ENCODE measurements at places on chromosomes 4 and X.

DNA sequence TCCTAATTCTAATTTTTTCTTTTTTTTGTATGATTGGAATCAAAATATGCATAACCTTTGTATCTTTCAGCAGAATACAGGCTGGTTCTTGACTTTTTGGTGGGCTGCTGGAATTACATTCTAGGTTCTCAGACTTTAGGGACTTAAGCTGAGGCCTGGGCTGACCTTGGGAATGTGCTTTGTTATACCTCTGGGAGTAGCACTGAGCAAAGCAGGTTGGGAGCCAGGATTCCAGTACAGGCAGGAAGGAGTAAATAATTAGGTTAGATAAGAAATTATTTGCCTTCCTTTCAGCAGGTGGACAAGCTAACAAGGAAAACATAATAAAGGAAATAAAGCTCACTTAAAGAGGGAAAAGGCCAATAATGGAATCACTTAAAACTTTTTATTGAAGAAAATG is 49.9 kb upstream of the SLC4A4 start:
- no peak for DNase-seq

- no peak for DNase-seq
Observed at GRCh38 chrX:9569876-9570301, 105.0 kb downstream of the TBL1X start.

DNA sequence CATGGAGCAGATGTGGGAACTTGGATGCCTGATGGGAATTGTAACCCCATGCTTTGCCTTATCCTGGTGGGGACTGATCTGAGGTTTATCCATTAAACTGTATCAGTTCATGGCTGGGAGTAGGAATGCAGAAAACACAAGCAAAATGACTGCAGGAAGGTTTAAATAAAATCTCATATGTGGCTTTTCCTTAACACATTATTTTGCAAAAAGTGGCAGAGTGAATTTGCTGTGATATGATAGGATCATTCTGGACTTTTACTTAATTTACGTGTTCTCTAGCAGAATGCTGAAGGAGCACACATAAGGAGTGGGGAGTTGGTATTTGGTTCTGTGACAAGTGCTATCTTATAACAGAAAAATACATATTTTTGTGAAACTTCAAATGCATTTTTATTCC is 34.8 kb downstream of the REPS2 start:
- DNase-seq = no peak

DNA sequence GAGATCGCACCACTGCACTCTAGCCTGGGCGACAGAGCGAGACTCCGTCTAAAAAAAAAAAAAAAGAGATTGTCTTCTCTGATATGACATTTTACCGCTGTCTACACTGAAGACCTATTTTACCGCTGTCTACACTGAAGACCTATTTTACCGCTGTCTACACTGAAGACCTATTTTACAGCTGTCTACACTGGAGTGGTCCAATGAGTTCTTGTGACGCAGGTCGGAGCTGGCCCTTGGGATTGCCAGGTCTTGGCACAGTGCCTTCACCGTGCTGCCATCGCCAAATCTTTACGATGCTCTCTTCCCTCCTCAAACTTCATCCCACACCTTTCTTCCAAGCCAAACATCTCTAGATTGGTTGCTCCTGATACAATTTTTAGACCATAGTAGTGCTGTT is 183.1 kb upstream of the FAT1 start:
- DNase-seq = no peak

DNA sequence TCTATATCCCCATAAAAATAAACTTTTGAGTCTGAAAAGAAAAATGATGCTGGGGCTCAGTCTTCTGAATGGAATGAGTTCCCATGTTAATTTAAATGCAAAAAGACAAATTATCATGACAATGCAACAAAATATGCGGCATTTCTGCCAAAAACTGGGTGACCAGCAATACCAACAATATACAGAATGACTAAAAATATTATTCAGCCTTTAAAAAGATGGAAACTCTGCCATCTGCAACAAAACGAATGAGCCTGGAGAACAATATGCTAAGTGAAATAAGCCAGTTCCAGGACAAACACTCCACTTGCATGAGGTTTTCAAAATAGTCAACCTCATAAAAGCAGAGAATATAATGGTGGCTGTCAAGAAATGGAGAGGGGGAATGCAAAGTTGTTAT is 558.5 kb downstream of the IL15 start:
- DNase-seq = no peak

DNA sequence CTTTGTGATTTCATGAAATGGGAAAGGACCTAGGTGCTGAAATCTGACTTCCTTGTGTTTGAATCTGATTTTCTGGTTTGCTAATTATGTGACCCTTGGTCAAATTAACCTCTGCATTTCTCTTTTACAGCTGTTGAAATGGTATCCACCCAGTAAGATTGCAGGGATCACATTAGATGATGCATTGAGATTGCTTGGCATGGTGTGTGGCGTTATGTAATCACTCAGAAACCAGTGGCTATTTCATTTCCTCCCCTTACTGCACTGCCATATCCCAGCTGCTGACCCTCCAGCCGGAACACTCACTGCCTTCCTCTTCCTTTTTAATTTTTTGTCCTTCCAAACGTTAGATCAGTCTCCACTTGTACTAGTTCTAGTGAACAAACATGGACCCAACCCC is 79.0 kb downstream of the KLHL8 start:
- DNase-seq = no peak

GRCh38 chr4:161991811-161992210 is 172.0 kb downstream of the FSTL5 start:
- DNase-seq = no peak

DNA sequence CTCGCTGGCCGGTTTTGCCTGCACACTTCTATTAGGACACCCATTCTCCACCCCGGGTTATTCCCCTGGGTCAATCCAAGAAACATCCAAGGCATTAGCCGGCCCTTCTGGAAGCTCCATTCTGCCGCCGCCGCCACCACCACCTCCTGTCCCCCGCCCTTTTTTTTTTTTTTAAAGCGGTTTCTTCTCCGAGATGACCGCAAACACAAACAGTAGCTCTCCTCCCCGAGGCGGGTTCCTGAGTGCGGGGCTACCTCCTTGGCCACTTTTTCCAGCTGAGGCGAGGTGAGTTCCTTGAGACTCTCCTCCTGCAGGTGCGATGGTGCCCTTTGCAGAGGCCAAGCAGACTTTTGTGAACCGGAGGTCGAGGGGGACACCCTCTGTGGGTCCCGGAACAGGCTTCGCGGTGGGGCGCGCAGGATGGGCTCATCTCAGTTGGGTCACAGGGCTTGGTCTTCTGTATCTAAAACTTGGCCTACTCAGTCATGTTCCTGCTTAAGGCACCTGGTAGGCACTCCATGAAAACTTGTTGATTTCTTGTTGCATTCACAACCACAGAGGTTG is 930 bp downstream of the NWD2 start:
- no peak for DNase-seq

DNA sequence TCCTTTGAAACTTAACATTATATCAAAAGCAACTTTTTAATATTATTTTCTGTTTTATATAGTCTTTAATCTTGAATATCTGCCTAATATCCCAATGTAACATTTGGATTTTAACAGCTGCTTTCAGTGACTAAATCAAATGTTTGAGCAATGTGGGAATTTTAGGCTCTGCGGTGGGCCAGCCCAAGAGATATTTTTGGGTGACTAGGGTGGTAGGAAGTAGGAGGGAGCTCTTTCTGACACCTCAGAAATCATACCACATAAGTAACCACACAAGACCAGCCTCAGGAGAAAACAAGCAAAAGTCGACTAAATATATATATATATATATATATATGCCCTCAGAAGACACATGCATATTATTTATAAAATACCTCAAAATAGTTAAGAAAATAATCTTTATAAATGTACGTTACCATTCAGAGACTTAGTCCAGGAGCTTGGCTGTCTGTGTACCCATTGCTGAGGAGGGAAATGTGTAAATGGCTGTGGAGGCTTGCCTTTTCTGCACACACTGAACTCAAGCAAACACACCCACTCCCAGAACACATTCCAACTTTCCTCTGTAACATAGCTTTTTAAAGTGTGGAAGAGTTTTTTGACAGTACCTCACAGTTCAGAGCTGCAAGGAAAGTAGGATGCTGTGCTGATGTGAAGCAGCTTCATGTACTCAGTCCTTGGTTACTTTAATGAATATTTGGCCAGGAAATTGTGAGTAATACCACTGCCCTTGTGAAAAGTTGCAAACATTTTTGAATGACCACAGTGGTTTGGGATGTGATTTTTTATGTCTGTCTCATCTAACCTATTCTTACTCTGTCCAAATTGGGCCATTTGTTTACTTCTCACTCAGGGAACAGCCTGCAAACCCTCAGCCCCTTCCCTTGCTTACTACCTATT is at the start of gene RTL3:
Gene RTL3 (minus strand): TSS at position 484 of the 900 bp plus-strand sequence. CDS start 908 bp downstream, outside the sequence.
- DNase-seq = no peak

Measured in activated CD4-positive, alpha-beta T cell treated with anti-CD3 and anti-CD28 coated beads for 36 hours (primary cell).